Liver (tissue), 10 donors: ENCODE measurements at places on chromosomes 7 and 10. TPM values are rescaled to one million over a fixed set of nuclear protein-coding genes. Genes with fewer than 3 reads are reported as not detected.

Gene ACBD7
- total RNA-seq, result not detected

Gene CPA2
- not detected for total RNA-seq

Gene KLF14
- 0.05 TPM for total RNA-seq

Gene TUBAL3
- 0.75 TPM for total RNA-seq

Gene SPDYE16
- total RNA-seq, result 0.28 TPM

Gene NKX2-3
- total RNA-seq, result not detected

Gene TWIST1
- total RNA-seq, result 0.17 TPM

DNA sequence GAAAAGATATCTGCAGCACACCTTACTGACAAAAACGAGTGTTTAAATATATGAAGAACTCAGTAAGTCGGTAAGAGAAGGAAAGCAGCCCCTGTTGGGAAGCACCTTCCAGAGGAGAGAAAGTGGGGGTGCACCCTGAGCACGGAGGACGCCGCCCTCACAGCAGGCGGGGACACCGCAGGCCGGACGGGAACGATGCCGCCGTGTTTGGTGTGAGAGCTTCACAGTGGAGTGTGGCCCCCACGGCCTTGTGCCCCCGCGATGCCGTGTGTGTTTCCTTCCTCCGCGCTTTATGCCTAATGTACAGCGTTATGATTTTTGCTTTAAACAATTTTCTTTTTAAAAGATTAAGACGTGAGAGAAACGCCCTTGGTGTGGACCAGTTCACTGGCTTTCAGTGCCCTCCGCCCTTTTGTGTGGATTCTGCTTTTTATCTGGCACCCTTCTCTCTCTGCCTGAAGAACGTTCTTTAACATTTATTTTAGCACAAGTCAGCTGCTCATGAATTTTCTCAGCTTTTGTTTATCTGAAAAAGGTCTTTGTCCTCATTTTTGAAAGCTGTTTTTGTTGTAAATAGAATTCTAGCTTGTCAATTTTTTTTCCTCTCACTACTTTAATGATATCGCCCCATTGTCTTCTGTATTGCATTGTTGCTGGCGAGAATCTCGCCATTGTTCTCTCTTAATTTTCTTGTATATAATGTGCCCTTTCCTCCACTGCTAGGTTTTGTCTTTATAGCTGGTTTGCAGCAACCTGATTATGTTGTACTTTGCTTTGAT is 110.7 kb downstream of the INPP5A start:
- no peak for DNase-seq

DNA sequence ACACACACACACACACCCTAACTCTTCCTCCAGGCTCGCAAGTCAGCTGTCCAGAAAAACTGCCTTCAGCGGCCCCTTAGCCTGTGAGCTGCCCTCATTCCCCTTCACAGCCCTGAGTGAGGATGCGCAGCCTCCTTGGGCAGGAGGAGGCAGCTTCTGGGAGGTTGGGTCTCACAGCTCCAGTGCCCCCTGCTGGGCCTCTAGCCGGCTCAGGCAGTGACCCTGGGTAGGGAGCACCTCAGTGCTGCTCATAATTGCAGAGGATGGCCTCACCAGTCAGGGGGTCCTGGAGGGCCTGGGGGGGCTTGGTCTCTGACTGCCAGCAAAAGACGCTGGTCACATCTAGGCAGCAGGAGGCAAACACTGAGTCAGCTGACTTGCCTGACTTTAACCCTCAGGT is 43.7 kb downstream of the ZNF273 start:
- peak; percentile 77 for DNase-seq

GRCh38 chr7:143217806-143218205 is 4.0 kb upstream of the TAS2R40 start:
- no peak for DNase-seq

- no peak for DNase-seq
Observed at GRCh38 chr7:51455948-51456347, 139.3 kb upstream of the COBL start.

GRCh38 chr7:121480566-121481335 is 84.6 kb upstream of the FAM3C start:
- DNase-seq, result no peak

DNA sequence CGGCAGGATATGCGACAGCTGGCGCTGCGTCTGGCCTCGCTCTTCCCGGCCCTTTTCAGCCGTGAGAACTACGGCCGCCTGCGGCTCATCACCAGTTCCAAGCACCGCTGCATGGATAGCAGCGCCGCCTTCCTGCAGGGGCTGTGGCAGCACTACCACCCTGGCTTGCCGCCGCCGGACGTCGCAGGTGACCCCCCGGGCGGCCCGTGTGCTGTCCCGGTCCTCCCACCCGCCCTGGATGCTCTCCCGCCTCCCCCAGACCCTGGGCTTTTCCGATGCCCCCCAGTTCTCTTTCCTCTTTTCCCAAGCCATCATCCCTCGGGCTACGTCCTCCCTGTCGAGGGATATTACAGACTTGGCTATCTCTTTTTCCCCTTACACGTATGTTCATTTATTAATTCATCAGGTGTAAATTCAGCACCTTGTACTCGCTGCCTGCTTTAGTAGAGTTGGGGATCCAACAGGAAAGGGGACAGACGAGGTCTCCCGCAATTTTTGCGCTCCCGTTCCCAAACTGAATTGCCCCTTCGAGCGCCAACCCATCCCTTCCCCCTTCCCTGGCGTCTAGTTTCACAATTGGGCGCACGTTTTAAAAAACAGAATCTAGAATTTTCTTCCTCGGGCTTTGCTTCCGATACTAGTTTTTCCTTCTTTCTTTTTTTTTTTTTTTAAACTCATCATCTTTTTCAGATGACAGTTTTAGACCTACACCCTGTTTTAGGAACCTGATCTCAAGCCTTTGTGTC is 846 bp downstream of the MINPP1 start:
- peak; percentile 75 for DNase-seq

- DNase-seq, result no peak
Observed at GRCh38 chr7:41107938-41108448, 594.9 kb downstream of the INHBA start.

GRCh38 chr10:79081353-79082034 is 12.7 kb downstream of the ZMIZ1 start:
- no peak for DNase-seq

GRCh38 chr7:96589038-96589437 is 120.6 kb downstream of the SEM1 start:
- no peak for DNase-seq

DNA sequence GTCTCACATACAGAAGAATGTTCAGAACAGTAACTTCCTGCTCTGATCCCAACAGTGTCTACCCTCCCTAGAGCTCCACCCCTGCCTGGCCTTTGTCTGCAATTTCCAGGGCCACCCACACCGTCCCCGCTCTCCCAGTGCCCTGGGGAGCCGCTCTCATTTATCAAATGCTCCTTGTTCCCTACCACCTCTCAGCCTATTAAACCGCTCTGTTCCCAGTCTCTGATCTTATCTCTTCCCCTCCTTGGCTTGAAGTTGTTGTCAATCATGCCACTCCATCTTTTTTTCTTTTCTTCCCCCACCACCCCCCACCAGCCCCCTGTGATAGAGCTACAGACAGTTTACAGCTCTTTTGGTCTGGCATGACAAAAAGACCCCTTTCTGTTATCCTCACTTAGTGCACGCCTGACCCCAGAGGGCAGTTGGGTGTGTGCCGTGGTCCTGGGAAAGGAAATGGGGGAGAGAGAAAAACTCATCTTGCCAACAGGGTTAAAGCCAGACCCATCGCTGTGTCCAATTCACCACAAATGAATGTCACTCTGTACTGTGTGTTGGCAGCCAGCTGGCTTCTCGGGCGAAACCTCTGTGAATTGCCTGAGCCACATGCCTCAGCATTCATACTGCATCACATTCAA is 28.8 kb upstream of the HECTD2 start:
- no peak for DNase-seq

- DNase-seq, result no peak
Observed at GRCh38 chr10:26219676-26220075, 3.1 kb downstream of the GAD2 start.

DNA sequence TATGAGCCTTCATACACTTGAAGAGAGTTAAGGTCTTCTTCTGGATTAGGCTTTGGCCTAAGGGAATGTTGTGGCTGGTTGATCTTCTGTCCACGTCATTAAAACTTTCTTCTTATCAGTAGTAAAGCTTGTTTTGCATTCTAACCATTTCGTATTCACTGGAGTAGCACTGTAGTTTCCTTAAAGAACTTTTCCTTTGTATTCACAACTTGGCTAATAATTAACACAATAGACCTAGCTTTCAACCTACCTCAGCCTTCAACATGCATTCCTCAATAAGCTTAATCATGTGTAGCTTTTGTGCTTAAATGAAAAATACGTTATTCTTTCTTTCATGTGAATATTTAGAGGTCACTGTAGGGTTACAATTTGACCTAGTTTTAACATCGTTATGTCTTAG is 42.8 kb downstream of the AKR1C8 start:
- DNase-seq, result no peak

- DNase-seq, result no peak
Observed at GRCh38 chr10:84822931-84823630, 494.7 kb downstream of the CCSER2 start.

- DNase-seq, result no peak
Observed at GRCh38 chr7:121605317-121605680, 209.2 kb upstream of the FAM3C start.

GRCh38 chr7:94901981-94902380 is 5.4 kb upstream of the PPP1R9A start:
- no peak for DNase-seq

GRCh38 chr10:43890124-43890523 is 241.4 kb upstream of the ZNF32 start:
- no peak for DNase-seq
